Germinal center (tissue), 1 donor: ENCODE measurements at places on chromosomes 16 and 17.

DNA sequence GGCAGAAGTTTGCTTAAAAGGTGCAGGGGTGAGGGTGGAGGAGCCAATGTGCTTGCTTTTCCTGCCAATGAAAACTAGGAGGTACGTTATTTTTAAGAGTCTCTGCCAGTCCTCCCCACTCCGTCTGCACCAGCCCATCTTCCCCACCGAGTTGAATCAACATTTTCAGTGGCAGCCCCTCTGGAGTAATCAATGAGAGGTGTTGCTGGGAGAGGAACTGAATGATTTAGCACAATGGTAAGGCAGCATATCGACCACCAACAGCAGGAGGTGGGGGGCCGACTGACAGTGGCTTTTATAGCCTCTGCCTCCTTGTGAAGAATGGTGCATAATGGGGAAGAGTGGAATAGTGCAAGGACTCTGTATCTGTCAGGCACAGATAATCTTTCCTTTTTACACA is 1465.0 kb upstream of the GOT2 start:
- DNase-seq, result no peak

GRCh38 chr17:77677211-77677610 is 281.3 kb upstream of the TNRC6C start:
- no peak for DNase-seq

DNA sequence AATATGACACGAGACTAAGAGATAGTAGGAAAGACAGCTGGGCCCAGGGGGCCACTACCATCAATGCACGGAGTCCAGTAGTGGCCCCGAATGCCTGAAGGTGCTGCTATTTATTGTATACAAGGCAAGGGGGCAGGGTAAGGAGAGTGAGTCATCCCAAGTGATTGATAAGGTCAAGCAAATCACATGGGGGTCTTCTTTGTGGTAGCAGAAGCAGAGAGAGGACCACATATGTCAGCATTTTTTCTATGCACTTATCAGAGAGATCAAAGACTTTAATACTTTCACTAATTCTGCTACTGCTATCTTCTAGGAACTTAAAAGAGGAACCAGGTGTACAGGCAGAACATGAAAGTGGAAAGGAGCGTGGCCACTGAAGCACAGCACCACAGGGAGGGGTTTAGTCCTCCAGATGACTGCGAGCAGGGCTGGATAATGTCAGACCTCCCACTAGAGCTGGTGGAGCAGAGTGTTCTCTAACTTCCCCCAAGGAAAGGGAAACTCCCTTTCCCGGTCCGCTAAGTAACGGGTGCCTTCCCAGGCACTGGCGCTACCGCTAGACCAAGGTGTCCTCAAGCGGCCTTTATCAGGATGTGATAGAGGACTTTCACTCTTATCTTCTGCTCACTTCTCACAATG is 26.4 kb upstream of the ARL4D start:
- peak; percentile 53 for DNase-seq

DNA sequence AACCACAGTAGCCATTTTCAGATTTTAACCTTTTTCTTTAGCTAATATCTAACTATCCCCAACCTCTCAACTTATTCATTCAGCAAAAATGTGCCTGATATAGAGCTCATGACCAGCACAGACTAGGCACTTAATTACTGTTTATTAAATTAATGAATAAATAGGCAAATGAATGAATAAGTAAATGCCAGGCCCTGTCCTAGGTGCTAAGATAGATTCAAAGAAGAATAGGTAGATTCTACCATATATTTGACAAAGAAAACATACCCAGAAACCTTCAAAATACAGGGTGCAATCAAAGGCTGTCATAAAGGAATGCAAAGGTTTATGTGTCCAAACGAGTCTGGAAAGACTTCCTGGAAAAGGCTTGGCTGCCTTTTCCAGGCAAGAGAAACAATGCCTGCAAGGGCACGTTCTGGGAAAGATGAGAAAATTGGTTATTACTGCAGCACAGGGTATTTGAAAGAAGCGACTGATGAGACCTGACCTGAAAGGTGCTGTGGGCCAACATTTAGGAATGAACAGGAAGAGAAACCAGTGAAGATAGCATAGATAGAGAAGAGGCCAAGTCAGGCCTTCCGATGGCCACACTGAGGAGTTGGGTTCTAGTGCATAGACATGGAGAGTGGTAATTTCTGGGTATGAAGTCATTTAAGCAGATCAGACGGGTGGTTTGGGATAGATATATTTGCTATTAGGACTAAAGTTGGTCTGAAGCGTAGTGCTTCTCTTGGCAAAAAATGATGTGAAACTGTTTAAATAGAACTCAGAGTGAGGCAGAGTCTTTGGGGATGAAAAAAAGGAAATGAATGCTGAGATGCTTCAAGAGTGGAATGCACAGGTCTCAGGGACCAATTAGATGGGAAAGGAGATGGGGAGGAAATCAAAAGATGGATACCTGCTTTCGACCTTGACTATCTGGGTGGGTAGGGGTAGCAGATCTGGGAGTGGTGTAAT is 11.4 kb upstream of the CCL2 start:
- no peak for DNase-seq

GRCh38 chr16:165539-166374 is at the start of gene HBM:
TSS of gene HBM (plus strand) at chr16:165978. CDS start at chr16:165998, 20 bp downstream.
- DNase-seq, result no peak

DNA sequence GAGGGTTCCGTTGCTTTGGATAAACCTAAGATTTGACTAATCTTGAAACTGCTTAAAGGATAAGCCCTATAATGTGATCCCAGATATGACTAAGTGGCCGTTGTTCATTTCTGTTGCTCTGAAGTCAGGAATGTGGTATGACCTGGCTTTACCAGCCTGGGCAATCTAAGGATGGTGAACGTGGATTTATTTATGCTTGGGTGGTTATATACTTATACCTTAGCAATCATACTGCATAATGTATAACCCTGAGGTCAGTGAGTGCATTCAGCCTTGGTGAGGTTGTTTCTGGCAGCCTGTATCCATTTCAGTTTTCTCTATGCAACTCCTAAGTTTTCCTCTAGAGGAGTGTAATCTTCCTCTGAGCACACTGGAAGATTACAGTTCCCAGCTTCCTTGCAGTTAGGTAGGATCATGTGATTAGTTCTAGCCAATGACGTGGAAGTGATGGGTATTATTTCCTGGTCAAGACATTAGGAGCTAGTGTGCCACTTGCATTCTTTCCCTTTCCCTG is 41.9 kb downstream of the FTO start:
- no peak for DNase-seq

- no peak for DNase-seq
These were observed 187.2 kb downstream of the FOXL1 start for GRCh38 chr16:86765389-86766026.

DNA sequence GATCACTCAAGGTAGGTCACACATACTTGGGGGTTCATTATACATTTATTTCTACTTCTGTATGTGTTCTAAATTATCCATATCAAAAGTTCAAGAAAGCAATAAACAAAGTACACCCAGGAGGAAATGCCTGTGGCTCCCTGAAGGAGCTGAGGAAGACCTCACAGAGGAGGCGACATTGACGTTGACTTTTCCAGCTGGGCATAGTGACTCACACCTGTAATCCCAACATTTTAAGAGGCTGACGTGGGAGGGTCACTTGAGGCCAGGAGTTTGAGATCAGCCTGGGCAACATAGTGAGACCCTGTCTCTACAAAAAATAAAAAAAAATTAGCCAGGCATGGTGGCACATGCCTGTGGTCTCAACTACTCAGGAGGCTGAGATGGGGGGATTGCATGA is 16.3 kb downstream of the ITGAD start:
- no peak for DNase-seq

DNA sequence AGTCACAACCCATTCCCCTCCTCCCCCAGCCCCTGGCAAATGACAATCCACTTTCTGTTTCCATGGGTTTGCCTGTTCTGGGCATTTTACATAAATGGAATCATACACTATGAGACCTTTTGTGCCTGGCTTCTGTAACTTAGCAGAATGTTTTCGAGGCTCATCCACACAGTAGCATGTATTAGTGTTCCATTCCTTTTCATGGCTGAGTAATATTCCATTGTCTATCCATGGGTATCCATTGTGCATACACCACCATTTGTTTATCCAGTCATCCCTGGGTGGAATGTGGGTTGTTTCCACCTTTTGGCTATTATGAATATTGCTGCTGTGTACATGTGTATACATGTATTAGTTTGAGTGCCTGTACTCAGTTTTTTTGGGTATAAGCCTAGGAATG is 33.7 kb upstream of the RCVRN start:
- DNase-seq, result no peak

GRCh38 chr17:82767041-82767754 is 15.3 kb downstream of the TBCD start:
- DNase-seq, result no peak

GRCh38 chr16:705431-706188 is at the start of gene FBXL16:
TSS of gene FBXL16 (minus strand) at chr16:705801. CDS start at chr16:697405, 8,396 bp downstream.
- DNase-seq, result no peak

GRCh38 chr16:7450440-7450839 is 117.8 kb downstream of the RBFOX1 start:
- no peak for DNase-seq

DNA sequence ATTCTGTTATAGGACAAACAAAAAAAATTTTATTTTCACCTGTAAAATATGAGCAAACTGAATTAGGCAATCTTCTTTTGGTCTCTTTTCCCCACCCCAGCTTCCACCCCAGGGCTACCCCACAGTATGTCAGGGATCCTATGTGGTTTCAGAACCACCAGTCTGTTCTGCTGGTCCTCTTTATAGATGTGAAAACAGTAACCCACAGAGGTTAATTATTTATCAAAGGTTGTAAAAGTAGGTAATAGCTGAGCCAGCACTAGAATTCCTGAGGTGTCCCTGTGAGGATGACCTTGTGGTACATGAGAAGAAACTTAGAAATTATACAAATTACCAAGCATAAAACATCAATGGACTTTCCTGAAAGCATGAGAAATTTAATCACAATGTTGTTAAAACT is 428.7 kb downstream of the CNTNAP4 start:
- DNase-seq, result no peak

DNA sequence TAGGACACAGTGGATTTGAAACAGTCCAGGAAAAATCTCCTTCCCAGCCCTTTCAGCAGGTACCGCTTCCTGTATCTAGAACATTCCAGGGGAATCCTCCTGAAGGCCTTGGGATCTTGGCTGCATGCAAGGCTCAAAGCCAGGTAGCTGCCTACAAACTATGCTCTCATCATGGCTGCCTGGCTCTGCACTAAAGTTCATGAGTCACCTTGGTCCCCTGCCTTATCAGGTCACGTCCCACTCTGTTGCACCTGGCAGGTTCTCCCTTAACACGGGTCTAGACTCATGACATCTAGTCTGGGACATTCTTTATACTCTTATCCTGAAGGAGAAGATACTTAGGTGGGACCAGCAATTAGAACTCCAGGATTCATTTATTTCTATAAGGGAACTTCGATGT is 15.8 kb downstream of the FA2H start:
- DNase-seq, result no peak

- DNase-seq, result no peak
These were observed 44.3 kb upstream of the CPNE2 start for GRCh38 chr16:57048095-57048494.

DNA sequence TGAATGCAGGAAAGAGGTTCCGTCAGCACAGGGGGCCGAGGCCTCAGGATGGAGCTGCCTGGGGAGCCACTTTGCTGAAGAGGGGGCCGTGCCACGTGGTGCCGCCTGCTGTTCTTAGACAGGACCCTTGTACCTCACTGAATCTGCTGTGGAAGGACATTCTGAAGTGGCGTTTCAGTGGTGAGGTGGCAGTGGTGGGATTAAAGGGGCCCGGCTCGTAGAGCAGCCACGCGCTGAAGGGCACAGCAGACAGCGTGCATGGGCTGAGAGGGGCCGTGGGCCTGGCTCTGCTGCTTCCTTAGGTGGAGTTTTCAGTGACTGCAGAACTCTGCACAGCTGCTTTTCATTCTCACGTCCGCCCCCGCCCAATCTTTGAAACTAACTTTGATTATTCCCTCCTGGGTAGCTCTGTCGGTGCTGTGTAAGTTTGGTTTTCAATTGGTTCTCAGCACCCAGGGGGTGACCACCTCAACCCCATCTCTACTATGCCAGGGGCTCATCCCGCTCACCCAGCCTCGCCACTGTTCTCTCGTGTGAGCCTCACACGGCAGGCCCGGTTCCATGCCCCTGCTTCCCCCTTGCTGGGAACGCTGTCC is 70.3 kb downstream of the SEC14L1 start:
- no peak for DNase-seq

- no peak for DNase-seq
These were observed 72.1 kb downstream of the MGAT5B start for GRCh38 chr17:76940295-76940694.

- no peak for DNase-seq
These were observed 44.5 kb downstream of the ARHGAP17 start for GRCh38 chr16:24970708-24971107.

DNA sequence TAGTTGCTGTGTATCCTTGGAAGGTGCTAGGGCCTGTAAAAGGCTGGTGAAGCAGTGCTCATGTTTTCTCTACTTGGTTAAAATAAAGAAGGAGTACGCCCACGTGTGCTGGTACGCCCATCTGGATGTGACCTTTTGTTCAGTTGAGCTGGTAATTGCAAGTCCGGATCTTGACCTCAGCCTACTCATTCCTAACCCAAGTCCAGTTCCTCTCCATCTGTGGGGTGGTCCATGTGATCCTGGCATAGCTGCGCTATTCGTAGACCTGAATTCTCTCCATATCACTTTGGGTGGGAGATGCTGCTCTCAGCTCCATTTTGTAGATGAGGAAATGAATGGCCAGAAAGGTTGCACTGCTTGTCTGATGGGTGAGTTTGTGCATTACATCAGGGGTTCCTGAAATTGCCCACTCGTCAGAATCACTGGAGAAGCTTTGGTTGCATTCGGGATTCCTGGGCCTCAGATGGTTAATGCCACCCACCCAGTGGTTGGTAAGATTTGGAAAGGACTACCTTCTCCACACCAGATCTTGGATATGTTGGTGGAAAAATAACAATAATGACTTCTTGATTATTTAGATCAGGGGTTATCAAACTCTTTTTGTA is 328.8 kb downstream of the CPPED1 start:
- DNase-seq, result no peak

DNA sequence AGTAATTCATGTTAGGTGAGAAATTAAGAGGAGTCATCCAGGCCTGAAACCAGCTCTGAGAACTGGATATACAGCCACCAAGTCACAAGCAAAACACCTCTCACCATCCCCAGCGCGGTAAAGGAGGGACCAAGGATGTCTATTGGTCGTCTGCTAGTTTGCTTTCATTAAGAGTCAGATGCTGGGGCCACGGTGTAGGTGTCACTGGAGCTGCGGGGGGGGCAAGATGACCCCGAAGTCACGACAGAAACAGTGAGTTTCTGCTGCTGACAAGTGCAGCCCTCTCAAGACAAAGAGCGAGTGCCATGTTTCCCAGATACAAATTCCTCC is 790 bp downstream of the NCBP3 start:
- peak; percentile 40 for DNase-seq

DNA sequence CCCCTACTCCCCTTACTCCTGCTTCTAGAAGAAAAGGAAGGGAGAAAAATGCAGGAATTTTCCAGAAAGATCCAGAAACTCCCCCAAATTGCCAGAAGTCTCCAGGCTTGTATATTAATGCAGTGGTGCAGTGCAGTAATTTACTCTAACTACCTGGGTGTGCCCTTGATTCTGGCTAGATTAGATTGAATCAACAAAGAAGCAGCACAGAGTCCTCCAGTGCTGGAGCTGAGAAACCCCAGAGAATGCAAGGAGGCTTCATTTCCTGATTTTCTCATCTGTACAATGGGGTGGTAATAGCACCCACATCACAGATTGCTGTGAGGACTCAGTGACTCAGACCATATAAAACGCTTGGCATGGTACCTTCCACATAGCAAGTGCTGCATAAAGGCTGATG is 247.3 kb upstream of the RPL38 start:
- no peak for DNase-seq

GRCh38 chr17:27824176-27824715 is 23.9 kb upstream of the NOS2 start:
- DNase-seq, result no peak
